ENCODE measurements at places on chromosomes 6 and 20.

GRCh38 chr6:51910851-51911250 is 176.6 kb downstream of the PKHD1 start:
- DNase-seq: no peak

GRCh38 chr6:157019733-157020132 is 242.6 kb downstream of the ARID1B start:
- DNase-seq: no peak

- DNase-seq: no peak
These were observed 104.8 kb downstream of the PSMB1 start for GRCh38 chr6:170448317-170448716.

- DNase-seq: no peak
These were observed 81.7 kb downstream of the DNAH8 start for GRCh38 chr6:38796850-38797249.

DNA sequence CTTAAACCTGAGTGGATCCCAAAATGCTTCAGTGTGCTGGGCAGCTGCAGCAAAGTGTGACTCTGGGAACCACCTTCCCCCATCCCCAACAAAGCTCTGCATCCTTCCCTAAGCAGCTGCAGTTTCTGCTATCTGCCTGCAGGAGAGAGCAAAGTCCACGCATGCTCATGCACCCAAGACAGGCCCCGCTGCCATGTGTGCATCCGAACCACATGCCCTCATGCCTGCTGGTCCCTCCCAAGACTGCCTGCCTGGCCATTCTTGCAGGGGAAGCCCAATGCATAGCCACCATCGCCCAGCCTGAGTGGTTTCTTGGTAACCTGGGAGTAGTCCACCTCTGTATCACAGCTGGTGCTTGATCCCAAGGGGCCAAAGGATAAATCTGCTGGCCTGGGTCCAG is 94.3 kb upstream of the OLIG3 start:
- no peak for DNase-seq

All from fibroblast of the conjunctiva (primary cell).